Dermis blood vessel endothelial cell (primary cell): ENCODE measurements at places on chromosomes 3 and 15. TPM values are rescaled to one million over a fixed set of nuclear protein-coding genes. Genes with fewer than 3 reads are reported as not detected.

DNA sequence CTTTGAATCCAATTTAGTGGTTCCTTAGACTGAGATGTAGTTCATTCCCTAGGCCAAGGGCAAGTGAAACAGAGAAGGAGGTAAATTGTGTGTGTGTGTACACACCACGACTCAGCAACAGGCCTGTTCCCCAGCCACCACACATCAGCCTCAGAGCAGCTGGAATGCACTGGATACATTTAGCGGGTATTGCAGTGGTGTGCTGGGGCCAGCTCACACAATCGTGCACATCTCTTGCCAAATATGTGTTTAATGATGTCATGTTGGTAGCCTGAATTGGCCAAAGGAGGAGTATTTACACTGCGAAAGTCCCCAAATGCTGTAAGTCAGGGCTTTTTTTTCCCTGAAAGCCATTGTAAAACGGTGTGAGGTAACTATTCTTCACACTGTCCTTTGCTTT, 82.3 kb downstream of the RBPMS2 start:
- DNase-seq: peak; percentile 55

- DNase-seq: no peak
These were observed 2.4 kb upstream of the CLEC3B start for GRCh38 chr3:45023675-45024074.

DNA sequence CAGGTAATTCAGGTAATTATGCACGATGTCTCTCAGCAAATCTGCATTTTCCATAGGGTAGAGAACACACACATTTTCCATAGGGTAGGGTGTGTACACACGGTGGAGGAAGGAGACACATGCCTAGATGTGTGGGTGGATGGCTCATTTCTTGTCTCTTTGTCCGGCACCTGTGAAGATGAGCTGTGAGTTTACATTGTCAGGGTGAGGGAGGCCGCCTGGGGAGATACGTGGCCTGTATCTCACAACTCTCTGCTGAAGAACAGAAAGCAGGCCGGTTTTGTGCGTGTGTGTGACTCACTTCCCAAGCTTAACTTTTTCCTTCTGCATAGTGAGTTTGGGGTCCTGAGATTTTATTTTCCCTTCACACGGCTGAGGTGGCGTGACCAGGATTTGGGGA, 60.3 kb downstream of the SLC6A6 start:
- no peak for DNase-seq

GRCh38 chr3:42190701-42191442, 75.1 kb downstream of the CCK start:
- peak; percentile 90 for DNase-seq

GRCh38 chr3:183526838-183527427, 28.6 kb downstream of the KLHL6 start:
- DNase-seq: peak; percentile 47

GRCh38 chr15:93212578-93212977, 123.6 kb upstream of the RGMA start:
- no peak for DNase-seq

- peak; percentile 64 for DNase-seq
These were observed 8.6 kb upstream of the NR2F2 start for GRCh38 chr15:96321639-96322535.

DNA sequence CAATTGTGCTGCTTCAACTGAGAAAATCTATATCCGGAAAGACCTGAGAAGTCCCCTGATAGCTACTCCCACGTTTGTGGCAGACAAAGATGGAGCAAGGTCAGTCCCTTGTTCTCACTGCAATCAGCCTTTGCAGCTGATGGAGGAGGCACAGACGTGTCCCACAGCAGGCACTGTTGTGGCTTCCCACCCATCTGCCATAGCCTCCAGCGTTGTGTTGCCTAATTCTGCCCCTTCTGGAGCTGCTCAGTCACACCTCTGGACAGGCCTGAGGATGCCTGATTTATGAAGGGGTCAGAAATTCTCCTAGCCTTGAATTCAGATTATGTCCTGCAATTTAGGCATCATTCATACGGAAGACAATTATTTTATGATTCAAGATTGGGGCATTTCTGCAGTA, 41.9 kb downstream of the MRPS25 start:
- no peak for DNase-seq

GRCh38 chr3:30644615-30645014, 38.2 kb downstream of the TGFBR2 start:
- peak; percentile 67 for DNase-seq

DNA sequence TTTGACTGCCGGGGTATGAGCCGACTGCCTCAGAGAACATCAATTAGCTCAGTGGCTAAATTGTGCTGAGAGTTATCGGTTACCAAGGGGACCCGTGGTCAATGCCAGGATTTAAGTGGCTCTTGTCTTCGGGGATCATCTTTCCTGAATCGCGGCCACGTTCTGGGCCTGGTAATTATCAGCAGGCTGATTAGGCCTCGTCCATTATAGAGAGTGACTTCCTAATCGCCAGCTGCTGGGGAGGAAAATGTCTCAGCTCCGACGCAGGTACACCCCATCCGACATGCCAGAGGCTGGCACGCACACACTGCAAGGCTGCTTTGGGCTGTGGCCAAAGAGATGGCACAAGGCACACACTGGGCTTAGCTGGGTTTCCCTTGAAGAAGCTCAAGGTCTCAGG, 10.6 kb downstream of the TRH start:
- DNase-seq: no peak

DNA sequence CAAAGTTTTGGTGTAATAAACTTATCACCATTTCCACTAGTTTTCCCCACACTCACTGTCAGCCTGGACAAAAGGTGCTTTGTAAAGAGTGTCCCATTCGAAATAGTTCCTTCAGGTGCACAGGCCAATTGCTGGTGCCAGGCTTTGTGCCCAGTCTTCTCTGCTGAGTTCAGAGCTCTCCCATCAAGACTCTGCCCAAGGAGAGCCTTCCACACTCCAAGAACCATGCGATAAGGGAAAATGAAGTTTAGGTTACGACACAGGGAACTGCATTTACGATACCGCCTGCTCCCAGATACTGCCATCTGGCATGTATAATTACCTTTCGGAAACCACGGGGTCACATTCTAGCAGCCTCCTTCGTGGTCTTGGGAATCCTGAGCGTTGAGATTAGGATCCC, 379.6 kb downstream of the MECOM start:
- DNase-seq: no peak

ZNF619 gene
- 6.8 and 9.5 TPM in 2 replicates for total RNA-seq

KLHL6 gene
- 5.1 and 8.2 TPM in 2 replicates for total RNA-seq

TERB2 gene
- not detected in 2 replicates for total RNA-seq

NSUN3 gene
- 13.8 and 14.0 TPM in 2 replicates for total RNA-seq

CTXND1 gene
- not detected in 2 replicates for total RNA-seq

FBXW12 gene
- total RNA-seq: not detected in 2 replicates

CATSPER2 gene
- 0.17 and 0.33 TPM in 2 replicates for total RNA-seq

IMPG2 gene
- total RNA-seq: 0.37 and 0.85 TPM in 2 replicates
